Activated T-helper 1 cell treated with anti-CD3 and anti-CD28 coated beads, Interleukin-2, amount 50 U/mL, for 16 hours (primary cell): ENCODE measurements at places on chromosomes 6 and 20.

DNA sequence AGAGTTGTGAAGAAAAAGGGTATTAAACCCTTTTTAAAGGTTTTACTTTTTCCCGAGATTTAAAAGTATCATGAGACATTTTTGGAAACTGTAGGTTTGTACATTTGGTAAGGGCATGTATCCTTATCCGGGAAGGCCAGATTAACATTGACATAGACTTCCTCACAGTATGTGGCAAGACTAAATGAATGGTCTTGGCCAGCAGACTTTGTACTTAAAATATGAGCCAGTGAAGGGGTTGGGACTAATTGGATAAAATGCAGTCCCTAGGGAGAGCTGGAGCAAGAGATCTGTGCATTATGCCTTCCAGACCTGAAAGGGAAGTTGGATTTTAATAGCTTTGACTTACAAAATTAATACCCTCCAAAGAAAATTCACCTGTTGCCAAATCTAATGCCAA, 60.4 kb upstream of the CCN2 start:
- no peak for DNase-seq

- DNase-seq, result no peak
Measured at GRCh38 chr20:24909086-24909780, 39.8 kb upstream of the CST7 start.

DNA sequence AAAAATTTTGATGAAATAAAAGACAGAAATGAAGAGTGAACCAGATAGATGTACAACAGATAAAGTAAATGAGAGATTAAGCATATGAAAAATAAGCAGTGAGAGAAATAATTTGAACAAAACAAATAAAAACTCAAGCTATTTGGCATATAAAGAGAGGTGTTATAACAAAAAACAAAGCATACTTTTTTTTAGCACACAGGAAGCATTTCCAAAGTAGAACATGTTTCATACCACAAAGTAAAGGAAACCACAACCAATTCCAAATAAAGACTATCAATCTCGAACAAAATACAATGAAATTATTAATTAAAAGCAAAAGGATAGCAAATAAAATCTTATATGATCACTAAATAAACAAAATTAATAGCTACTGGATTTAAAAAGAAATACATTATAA, 6.8 kb downstream of the THEMIS start:
- no peak for DNase-seq

DNA sequence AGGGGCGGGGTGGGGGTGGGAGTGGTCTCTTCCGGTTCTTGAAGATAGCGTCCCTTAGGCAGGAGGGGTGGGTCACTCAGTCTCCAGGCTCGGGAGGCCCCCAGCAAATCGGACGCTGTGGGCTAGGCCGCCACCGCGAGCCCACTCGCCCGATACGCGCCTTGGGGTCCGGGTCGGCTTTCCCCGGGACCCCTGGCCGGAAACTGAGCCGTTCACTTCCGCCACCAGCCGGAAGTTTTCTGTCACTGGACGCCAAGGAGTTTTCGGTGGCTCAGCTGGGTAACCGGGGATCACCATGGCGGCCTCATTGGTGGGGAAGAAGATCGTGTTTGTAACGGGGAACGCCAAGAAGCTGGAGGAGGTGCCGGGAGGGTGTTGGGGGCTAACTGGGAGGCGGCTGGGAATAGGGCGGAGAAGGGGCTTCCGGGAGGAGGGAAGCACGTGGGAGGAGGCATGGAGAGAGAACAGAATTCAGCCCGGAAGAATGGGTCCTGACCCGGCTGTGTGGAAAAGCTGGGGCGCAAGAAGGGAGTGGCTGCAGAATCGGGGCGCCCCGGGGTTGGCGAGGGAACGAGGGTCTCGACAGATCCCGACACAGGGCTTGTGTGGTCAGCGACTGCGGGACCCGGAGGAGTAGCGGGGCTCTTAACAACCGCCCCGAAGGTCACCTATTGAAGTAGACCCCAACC, at the start of gene ITPA:
TSS of gene ITPA (plus strand) at position 242 of the 689 bp plus-strand sequence. CDS start at position 296, 54 bp downstream.
- peak; percentile 24 for DNase-seq

GRCh38 chr6:159826968-159827647, 27.0 kb downstream of the PNLDC1 start:
- no peak for DNase-seq

DNA sequence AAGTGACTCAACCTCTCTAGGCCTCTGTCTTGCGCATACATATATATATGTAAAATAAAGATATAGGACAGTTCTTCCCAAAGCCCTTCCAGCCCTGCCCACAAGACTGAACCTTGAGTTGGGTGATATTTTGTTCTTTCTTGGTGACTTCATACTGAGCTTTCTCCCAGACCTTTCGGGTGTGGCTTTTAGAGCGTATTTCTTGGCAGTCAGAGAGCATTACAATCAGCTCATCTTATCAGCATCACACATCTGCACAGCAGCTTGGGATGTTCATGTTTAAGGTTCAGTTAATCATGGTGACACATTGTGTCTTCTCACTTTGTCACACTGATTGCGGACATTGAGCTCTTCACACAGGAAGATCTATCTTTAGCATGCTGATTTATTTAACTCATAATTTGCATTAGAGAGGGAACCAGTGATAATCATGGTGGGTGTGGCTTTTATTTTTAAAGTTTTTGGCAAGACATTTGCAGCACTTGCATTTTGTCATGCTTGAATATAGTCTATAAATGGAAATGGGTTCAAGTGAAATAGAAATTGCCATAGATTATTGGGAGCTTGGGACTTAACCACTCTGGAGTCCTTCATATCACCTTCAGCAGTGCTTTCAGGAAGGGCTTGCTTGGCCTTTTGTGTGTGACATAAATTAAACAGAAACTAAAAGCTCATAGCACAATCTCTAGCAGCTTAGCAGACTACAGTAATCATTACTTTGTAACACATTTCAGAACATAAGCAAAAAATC, 8.3 kb downstream of the KIF3B start:
- DNase-seq, result no peak

GRCh38 chr20:43183536-43184070, 6.1 kb downstream of the PTPRT start:
- DNase-seq, result no peak

- no peak for DNase-seq
Measured at GRCh38 chr20:38872491-38873049, 53.6 kb upstream of the FAM83D start.

DNA sequence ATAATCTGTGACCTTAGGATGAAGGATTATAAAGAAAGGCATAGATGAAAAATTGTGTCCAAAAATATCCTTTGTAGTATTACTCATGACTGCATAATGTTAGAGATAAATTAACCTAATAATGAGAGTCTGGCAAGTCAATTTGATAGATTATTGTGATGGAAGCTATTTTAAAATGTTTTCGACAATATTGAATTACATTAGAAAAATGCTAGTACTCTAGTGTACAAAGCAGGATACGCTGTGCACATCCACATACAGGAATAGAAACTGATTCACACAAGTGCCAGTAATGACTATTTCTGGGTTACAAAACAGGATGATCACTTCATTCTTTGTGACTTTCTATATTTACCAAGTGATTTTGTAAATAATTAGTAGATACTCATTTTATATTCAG, 3.3 kb downstream of the SLC17A2 start:
- no peak for DNase-seq

GRCh38 chr20:44031781-44032582, 117.3 kb downstream of the TOX2 start:
- DNase-seq, result no peak

- DNase-seq, result no peak
Measured at GRCh38 chr6:15793826-15794225, 131.0 kb upstream of the DTNBP1 start.

GRCh38 chr6:108995296-108995695, 99.3 kb downstream of the SESN1 start:
- no peak for DNase-seq

- no peak for DNase-seq
Measured at GRCh38 chr20:21026951-21027350, 79.2 kb downstream of the LINC00237 start.

DNA sequence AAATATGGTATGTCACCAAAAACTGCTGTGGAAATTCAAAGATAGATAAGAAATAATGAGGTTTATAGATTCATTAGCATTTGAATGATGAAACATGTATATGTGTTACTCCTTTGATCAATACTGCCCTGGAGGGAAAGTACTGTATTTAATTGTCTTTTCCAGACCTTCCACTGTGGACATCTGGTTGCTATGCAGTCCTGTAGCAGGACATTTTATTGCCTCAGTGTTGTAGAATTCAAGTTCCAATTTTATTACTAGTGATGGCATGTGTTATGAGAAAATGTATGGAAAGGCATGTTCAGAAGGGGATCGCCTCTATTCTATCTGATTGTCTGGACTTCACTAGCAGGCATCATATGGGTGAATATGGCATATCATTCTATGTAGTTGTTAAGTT, 391.0 kb downstream of the TFAP2B start:
- DNase-seq, result no peak

GRCh38 chr6:42366999-42367352, 84.8 kb downstream of the TRERF1 start:
- DNase-seq, result no peak

DNA sequence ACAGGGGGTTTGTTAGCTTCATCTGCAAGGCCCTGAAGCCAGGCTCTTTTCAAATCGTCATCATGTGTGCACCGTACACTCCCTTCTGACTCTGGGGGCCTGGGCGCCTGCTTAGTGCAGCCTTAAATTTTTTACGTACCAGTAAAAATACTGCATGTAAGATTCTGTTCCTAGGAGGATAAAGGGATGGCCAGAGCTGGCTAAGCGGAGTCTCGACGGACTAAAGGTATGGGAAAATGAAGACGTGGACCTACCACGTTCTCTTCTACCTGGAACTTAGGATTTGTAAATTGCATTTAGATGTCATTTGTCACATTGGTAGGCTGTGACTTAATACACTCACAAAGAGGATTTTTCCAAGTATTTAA, 149.3 kb upstream of the AFDN start:
- DNase-seq, result no peak

GRCh38 chr6:19157486-19157885, 679.7 kb upstream of the ID4 start:
- no peak for DNase-seq

DNA sequence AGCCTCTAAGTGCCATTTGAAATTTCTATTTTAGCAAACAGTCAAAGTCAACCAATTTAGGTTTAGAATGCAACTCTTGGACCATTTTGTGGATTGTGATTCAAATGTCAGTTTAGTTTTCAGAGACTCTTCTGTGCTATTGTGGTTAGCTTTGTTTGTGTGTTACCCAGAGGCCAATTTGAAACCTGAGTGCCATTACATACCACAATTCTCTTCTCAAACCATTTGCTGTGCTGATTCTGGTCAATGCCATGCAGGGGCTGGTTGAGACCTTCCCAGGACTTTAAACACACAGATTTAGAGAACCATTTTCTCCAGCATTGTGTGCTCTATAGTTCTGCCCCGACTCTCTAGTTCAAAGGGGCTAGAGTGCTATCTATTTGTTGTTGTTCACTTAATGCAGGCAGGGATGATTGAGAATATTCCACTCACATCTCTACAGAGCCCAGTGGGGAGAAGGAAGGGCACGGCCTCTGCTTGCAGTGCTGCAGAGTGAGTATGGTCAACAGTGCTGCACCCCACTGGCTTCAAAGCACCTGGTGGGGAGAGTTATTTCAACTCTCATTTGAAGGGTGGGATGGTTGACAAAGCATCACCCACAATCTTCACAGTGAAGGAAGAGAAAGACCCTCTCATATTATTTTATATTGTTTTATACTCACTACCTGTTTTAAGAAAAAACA, 738.2 kb downstream of the COL12A1 start:
- DNase-seq, result no peak

- DNase-seq, result no peak
Measured at GRCh38 chr6:72748759-72749158, 126.9 kb downstream of the KCNQ5 start.

- no peak for DNase-seq
Measured at GRCh38 chr6:79600313-79600712, 30.8 kb upstream of the SH3BGRL2 start.

- no peak for DNase-seq
Measured at GRCh38 chr6:32666420-32667300, at the start of gene HLA-DQB1. HLA-DQB1 (minus strand) TSS chr6:32666657; CDS start chr6:32666607, 50 bp downstream.

DNA sequence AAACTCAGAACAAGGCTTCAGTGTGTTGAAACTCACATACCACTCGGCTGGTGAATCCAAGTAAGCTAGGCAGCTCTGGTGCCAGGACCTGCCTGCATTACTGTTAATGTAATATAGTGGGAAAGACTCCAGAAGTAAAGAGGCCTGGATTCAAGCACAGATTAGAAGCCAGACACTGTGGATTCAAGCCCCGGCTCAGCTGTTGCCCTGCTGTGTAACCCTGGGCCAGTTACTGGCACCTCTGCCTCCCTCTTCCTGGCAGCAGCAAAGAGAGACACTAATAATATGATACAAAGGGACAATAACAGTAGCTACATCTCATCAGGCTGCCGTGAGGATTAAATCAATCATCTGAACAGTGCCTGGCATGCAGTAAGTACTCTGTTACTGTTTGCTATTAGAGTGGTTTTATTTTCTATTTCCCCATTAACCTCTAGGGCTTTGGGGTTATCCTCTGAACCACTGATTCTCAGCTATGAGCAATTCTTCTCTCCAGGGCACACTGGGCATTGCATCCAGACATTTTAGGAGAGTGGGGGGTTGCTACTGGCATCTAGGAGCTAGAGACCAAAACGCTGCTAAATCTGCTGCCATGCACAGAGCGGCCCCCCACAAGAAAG, 92.9 kb downstream of the ZMYND8 start:
- DNase-seq, result no peak

GRCh38 chr6:111038534-111039252, 48.6 kb upstream of the SLC16A10 start:
- DNase-seq, result no peak

- no peak for DNase-seq
Measured at GRCh38 chr6:15912505-15913400, 216.1 kb upstream of the MYLIP start.

GRCh38 chr6:167995731-167996151, 1.7 kb upstream of the KIF25 start:
- no peak for DNase-seq

DNA sequence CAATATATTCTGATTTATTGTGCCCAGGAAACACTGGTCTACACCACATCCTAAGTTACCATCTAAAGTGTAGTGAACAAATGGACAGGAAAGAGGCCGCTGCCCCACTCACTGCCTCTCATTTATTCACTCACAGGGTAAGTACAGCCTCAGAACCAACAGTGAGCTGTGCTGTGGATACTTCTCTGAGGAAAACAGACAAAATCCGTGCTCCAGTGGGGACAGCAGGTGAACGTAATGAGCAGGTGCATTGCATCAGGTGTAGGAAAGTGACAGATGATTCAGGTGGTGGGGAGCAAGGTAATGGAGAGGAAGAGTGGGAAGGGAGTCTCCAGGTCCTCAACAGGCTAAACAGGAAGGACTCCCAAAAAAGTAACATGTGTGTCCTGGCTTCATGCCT, 8.4 kb upstream of the ULBP2 start:
- no peak for DNase-seq

GRCh38 chr6:169850746-169851145, 99.3 kb downstream of the ERMARD start:
- DNase-seq, result no peak

- DNase-seq, result no peak
Measured at GRCh38 chr20:47784599-47785310, 526 bp downstream of the SULF2 start.

GRCh38 chr6:142482974-142483373, 181.2 kb downstream of the ADGRG6 start:
- DNase-seq, result no peak
